Activated CD4-positive, alpha-beta T cell treated with anti-CD3 and anti-CD28 coated beads for 24 hours (primary cell): ENCODE measurements at places on chromosomes 1 and 21.

- no peak for DNase-seq
These were observed 73.7 kb downstream of the TOR3A start for GRCh38 chr1:179155615-179156014.

GRCh38 chr1:38083541-38083940 is 36.9 kb upstream of the POU3F1 start:
- DNase-seq: no peak

DNA sequence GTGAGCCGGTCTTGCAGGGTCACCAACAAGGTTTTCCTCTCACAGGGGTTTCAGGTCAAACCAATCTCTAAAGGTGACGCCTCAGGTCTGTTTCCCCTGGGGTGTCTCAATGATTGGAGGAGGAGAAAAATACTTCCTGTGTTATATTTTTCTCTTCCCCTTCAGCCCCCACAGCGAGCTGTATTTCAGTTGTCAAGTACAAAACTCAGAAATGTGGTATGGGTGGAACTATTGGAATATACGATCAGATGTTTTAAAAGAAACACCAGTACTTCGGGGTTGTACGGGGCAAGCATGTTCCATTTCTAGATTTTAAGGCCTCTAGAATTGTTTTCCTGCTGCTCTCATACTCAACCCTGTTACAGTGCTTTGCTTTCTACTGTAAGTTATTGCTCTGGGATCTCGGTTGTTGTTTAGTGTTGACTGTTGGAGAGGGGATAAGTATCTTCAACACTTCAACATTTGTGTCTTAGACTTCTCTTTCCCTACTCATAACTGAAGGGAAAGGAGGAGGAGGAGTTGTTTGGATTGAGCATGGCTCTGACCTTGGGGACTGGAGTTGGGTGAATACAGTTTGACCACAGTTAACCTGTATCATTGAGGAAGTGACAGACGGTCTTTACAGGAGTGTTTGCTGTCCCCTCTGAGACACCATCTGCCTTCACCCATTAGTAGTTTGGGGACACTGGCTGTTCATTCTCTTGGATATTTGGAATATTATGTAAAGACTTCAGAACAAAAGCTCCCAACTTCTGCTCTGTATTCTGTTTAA is 2.0 kb downstream of the MAPKAPK2 start:
- no peak for DNase-seq

GRCh38 chr1:58754073-58754613 is 29.7 kb downstream of the JUN start:
- no peak for DNase-seq

DNA sequence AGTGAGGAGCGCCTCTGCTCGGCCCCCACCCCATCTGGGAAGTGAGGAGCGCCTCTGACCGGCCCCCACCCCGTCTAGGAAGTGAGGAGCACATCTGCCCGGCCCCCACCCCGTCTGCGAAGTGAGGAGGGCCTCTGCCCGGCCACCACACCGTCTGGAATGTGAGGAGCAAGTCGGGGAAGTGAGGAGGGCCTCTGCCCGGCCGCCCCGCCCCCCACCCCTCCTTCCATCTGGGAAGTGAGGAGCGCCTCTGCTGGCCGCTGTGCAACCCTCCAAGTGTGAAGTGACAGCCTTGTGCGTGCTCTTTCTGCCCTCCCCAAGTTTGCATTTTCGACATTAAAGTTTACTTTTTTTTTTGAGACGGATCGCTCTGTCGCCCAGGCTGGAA is 5.1 kb upstream of the ZZZ3 start:
- no peak for DNase-seq

DNA sequence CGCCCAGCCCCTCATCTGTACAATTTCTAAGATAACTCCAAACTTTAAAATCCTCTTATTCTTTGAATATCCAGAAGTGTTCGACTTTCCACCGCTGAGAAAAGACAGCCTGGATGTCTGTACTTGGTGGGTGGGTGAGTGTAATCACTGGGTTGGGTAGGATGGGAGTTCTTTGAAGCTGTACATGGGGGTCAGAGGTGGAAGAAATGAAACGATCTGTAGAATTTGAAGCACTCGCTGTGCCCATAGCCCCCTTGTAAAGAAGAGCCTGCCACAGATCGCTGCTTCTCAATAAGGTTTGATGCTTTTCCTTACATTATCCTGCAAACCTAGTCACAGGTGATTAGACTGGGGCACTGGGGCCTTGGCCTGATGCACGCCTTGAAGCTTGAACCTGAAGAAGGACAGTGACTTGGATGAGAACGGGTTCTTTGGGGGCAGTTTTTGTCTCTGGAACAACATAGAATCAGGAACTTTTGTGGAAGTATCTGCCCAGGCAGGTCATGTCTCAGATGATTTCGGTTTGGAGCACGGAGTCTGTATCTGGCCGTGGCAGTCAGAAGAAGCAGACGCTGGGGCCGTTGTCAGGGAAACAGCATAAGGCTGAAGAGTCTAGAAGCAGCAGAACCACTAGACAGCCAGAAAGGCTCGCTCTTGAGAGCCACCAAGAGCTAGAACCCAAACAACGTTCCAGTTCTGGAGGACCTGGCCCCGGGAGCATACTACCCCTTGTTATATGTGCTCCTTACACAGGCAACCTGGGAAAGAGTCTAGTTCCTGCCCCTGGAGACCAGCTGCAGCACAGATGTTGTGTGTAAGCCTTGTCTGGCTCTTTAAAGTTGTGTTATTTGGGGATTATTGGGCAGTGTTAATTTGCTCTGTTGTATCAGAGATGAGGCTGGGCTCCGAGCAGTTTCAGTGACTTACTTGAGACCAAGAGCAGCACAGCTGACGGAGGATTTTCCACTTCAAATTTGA is 45.1 kb upstream of the SCCPDH start:
- no peak for DNase-seq

GRCh38 chr1:161071886-161072371 is 2.2 kb upstream of the ARHGAP30 start:
- DNase-seq: no peak

DNA sequence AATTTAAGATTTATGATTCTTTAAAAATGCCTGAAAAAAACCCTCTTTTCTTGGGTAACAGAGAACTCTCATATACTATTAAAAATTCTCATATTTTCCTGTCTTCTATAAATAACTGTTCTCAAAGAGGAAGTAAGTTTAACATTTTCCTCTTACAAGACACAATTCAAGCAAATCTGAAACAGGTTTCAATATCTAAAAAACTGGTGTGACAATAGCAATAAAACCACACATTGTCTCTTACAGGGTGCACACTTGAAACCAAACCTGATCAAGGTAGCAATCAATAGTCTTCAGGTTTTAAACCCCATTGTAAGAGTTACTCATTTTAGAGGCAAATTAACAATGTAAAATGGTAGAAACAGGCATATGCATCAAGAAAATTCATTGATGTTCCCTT is 28.0 kb downstream of the FUBP1 start:
- DNase-seq: no peak

- DNase-seq: no peak
These were observed 14.4 kb downstream of the ILDR2 start for GRCh38 chr1:166960858-166961474.

DNA sequence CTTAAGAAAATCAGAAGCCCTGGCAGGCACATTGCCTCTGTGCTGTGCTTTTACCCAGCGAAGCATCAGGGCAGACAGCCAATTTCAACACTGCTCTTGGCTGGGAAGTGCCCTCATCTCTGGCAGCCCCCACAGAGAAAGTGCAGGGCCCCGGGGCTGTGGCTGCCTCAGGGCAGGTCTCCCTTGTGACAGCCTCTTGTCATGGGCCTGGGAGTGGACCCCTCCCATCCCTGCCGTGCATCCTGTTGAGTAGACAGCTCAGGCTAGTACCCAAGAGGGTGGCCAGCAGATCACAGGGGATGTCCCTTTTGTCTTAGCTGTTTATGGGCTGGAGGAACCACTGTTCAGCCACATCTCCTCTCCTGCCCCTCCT is 23.3 kb downstream of the TTC34 start:
- no peak for DNase-seq

DNA sequence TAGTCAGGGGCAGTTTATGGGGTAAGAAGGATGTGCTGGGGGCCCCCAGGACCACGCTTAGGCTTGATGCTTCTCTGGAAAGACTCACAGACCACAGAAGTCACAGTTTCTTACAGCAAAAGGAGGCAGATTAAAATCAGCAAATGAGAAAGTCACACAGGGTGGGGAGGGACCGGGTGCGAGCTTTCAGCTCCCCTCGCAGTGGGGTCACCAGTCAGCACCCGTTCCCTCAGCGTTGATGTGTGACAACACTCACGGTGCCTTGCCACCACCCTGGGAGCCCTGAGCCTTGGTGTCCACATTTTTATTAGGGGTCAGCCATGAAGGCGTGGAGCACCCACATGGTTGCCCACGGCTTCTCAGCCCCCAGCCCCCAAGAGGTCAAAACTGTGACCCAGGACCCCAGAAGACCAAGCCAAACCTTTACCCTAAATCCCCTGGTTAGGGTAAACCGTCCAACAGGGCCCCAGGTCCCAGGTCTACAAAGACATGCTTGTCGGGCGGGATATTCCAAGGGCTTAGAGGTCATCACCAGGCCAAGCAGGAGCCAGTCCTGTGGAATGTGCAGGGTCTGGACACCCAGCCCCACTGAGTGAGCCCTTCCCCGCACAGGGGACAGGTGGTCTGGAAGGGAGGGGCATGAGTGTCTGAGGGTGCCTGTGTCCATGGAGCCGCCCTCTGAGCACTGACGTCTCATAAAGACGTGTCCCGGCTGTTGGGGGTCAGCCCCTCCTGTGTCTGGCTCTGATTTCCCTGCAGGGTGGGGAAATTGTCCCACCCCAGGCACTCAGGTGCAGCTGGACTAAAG is 64.5 kb upstream of the ABCG1 start:
- no peak for DNase-seq

DNA sequence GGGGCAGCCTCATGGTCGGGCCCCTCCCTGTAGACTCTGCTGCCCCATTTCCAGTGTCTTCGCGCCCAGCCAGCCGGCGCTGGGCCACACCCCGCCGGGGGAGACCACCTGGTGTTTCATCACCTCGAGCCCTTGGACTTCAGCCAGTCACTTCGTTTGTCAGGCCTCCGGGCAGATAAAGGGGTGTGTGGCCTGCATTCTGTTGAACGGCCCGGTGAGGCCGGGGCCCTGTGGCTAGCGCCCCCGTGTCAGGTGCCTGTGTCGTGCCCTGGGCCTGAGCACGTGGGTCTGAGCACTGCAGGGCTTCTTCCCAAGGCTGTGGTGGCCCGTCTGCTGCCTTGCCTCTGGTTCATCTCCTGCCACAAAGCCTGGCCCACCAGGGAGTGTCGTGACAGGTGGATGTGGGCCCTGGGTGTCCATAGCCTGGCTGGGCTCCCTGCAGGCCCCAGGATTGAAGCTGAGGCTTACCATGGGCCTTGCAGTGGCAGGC is 65.2 kb upstream of the DIP2A start:
- DNase-seq: no peak

DNA sequence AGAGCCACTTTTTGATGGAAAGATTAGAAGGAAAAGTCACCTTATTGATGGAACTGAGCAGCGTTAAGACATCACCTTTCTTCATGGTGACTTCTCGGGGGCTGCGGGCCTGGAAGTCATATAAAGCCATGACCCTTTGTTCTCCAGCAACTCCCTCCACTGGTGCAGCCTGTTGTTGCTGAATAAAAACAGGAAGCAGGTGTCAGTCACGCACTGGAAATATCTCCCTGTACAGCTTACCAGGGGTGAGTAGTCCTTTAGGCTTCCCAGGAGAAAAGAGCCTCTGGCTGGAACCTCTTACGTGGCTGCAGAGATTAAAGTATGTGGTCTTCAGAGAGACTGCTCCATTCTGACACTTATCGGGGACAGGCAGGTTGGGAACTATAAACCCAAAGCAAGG is 31.9 kb downstream of the SPTA1 start:
- DNase-seq: no peak
